ENCODE measurements at places on chromosomes 12 and 14. TPM values are rescaled to one million over a fixed set of nuclear protein-coding genes. Genes with fewer than 3 reads are reported as not detected.

Gene PYGL
- not detected for polyA plus RNA-seq

Gene TBX3
- polyA plus RNA-seq: not detected

Gene RIPK3
- polyA plus RNA-seq: not detected

Gene CIROP
- not detected for polyA plus RNA-seq

Gene POTEM
- not detected for polyA plus RNA-seq

Gene GPD1
- polyA plus RNA-seq: 1.5 TPM

Gene PRICKLE1
- polyA plus RNA-seq: 20.6 TPM

Gene MUCL1
- not detected for polyA plus RNA-seq
